Neural progenitor cell (in vitro differentiated cells): ENCODE measurements at places on chromosomes 13 and 19. TPM values are rescaled to one million over a fixed set of nuclear protein-coding genes. Genes with fewer than 3 reads are reported as not detected.

IFNL1 gene
- not detected in 2 replicates for total RNA-seq

ZNF99 gene
- total RNA-seq: not detected in 2 replicates

DNA sequence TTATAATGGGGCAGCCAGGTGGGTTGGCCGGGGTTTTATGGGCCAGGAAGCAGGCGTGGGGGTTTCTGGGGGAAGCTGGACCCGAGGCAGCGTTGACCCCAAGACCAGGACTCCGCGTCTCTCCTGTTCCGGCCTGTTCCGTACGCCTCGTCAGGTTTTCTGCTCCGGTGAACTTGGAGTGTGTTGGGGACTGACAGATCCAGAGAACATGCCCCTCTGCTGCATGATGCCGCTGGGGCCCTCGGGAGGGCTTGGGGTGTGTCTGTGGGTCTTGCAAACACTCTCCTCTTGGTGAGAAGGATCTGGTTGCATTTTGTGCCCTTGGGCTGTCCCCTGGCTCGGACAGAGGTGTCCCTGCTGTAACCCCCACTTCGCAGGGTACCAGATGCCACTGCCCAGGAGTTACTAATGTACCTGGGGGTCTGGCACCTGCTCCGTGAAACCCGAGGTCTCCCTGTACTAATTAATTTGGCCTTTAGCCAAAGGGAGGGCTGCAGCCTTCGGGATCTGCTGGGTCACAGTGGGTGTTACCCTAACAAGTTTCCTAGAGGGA, 15.6 kb downstream of the KDM4B start:
- DNase-seq: no peak

DNA sequence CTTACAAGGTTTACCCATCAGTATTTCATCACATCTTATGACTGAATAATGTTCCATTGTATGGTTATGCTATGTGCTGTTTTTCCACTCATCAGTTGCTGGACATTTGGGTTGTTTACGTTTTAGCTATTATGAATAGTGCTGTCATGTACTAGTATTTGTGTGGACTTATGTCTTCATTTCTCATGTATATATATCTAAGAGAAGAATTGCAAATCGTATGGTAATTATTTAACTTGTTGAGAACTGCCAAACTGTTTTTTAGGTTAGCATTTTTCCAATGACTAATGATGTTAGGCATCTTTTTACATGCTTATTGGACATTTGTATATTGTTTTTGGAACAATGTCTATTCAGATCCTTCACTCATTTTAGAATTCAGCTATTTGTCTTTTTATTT, 368.3 kb downstream of the LMO7 start:
- DNase-seq: no peak

- DNase-seq: no peak
Observed at GRCh38 chr13:61654481-61654880, 238.8 kb upstream of the PCDH20 start.

DNA sequence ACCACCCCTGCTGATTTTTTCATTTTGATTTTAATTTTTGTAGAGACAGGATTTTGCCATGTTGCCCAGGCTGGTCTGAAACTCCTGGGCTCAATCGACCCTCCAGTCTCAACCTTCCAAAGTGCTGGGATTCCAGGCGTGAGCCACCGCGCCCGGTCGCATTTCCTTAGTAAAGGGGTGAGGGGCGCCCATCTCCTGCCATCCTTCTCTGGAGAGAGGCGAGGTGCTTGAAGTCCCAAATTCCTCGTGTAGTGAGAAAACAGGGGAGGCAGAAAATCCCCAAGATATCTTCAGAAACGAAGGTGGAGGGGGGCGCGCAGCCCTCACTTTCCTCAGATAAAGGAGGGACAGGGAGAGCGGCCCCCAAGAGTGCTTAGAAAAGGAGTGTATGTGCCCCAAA, 21.0 kb upstream of the GATAD2A start:
- no peak for DNase-seq

DNA sequence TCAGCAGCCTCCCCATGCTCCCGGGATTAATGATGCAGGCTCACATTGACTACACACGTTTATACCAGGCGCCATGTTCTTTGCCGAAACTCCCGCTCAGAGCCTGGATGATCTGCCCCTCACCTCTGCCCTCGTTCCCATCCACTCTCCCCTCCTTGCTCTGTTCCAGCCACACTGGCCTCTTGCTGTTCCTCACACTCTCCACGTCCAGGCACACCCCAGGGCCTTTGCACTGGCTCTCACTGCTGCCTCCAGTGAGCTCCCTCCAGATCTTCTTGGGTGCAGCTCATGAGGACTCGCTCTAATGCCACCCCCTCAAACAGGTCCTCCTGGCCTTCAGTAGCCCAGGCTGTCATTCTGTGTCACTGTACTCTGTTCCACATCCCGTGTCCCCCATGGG, 39.2 kb downstream of the DPF1 start:
- no peak for DNase-seq

GRCh38 chr19:55080968-55081769, 5.5 kb downstream of the EPS8L1 start:
- DNase-seq: peak; percentile 85

DNA sequence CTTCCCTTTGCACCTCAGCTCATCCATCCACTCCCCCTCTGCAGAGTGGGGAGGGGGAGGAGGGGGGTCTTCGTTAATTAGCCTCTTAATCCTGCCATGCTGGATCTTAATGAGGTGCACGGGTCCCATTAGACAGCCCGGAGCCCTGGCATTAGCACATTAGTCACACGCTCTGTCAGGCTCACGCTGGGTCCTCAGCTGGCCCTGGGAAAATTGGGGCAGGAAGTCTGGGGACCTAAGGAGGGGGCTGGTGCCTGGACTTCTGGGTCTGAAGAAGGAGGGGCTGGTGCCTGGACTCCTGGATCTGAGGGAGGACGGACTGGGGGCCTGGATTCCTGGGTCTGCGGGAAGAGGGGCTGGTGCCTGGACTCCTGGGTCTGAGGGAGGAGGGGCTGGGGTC, 444 bp upstream of the NCCRP1 start:
- DNase-seq: peak; percentile 77
